Sigmoid colon (tissue), 7 donors: ENCODE measurements at places on chromosomes 3 and 15. TPM values are rescaled to one million over a fixed set of nuclear protein-coding genes. Genes with fewer than 3 reads are reported as not detected.

DNA sequence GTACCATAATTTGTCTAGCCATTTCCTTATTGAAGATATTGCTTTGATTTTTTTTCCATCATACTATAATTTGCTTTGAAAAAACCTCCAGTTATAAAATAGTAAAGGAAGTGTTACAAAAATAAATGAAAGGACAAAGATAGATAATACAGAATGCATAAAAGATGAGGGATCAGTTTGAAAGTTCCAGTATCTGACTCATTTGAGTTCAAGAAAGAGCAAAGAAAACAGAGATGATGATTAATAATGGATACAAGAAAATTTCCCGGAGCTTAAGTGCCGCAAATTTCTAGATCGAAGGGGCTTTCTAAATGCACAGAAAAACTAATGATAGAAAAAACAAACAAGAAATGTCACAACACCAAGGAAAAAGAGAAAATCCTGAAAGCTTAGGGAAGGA, 4.3 kb downstream of the WDR48 start:
- no peak for DNase-seq

GRCh38 chr3:37635251-37635650, 226.4 kb upstream of the CTDSPL start:
- no peak for DNase-seq

- no peak for DNase-seq
These were observed 58.2 kb upstream of the SCN5A start for GRCh38 chr3:38707730-38708129.

DNA sequence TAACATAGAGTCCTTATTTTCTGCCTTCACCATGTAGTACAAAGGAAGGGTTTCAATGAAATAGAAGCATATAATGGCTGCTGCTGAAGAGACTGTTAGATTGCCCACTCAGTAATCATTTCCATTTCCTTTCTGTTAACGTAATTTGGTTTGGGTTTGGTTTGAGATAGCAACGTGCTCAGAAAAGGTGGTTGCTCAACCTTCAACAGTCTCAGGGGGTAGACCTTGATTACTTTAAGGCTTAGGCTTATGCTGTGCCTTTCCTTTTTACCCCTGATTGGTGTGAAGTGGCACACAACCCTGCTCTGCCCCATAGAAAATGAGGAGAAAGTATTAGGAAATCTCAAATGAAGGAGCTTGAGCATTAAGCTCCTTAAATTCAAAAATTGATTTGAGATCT, 163.7 kb upstream of the TP63 start:
- no peak for DNase-seq

The PTPRG gene
- total RNA-seq = 76.3 TPM

DNA sequence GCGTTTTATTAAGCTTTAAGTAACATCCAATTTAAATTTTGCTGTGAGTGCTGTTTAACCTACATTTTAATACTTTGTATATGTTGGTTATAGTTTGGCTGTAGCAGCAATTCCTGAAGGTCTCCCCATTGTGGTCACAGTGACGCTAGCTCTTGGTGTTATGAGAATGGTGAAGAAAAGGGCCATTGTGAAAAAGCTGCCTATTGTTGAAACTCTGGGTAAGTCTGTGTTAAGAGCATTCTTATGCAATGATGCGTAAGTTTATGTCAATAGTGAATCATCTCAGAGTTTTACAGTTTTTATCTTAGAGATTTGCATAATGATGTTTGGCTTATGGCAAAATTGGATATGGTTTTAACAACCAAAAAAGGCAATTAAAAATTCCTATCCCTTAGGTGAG, 62.7 kb downstream of the ASTE1 start:
- no peak for DNase-seq

DNA sequence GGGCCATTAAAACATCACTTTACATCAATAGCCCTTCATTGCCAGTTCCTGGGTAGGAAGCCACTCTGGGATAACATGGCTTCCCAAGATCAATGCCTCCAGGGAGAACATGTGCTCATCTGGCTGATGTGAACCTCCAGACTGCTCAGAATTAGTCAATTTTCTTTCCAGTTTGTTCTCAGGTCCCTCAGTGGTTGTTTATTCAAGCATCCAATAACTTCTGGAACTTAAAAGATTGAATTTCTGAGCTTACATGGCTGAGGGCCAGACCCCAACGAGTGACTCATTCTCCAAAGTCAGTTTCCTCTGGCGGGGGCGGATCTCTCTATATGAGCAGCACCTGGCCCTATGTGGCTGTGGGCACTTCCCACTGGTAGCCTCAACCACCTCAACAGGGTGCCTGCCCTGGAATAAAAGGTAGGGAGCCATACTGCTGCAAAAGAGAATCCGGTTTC, 34.0 kb downstream of the LYZL4 start:
- DNase-seq = no peak

DNA sequence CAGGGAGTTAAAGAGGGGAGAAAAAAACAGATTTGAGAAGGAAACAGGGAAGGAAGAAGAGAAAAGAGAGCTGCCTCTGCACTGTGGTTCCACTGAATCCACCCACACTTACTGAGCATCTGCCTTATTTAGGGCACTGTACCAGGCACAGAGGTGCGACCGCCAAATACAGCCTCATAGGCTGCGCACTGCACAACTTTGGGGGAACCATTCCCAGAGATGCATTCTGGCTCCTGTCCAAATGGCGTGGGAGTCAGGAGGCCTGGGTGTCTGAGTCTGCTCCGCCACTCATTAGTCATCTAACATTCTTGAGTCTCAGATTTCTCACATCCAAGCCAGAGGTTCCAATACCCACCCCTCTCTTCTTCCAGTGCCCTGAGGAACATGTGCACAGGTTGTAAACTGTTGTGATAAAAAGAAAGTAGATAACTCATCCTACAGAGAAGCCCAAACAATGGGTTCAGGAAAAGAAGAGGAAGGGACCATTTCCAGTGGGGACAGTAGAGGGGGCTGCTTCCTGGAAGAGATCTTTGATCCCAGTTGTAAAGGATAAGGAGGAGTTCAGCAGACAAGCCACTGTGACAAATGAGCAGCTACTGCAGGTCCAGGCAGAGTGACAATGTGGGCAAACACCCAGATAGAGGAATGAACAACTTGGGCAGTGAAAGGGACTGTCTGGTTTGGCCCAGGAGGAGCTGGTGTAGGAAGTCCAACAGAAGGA, 254.6 kb downstream of the UACA start:
- no peak for DNase-seq

- DNase-seq = no peak
These were observed 267.9 kb downstream of the GABRG3 start for GRCh38 chr15:27238707-27239423.

GRCh38 chr15:60355148-60355857, 42.5 kb downstream of the ANXA2 start:
- no peak for DNase-seq

GRCh38 chr15:37771465-37771864, 163.0 kb upstream of the TMCO5A start:
- DNase-seq = no peak

DNA sequence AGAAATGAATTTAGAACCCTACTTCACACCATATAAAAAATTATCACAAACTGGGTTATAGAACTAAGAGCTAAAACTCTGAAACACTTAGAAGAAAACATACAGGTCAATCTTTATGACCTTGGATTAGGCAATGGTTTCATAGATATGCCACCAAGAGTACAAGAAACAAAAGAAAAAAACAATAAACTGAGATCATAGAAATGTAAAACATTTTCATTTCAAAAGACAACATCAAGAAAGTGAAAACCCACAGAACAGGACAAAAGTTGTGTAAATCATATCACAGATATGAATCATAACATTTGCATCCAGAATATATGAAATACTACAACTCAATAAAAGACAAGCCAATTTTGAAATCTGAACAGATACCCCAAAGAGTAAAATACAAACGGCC, 72.4 kb downstream of the TBL1XR1 start:
- DNase-seq = no peak

DNA sequence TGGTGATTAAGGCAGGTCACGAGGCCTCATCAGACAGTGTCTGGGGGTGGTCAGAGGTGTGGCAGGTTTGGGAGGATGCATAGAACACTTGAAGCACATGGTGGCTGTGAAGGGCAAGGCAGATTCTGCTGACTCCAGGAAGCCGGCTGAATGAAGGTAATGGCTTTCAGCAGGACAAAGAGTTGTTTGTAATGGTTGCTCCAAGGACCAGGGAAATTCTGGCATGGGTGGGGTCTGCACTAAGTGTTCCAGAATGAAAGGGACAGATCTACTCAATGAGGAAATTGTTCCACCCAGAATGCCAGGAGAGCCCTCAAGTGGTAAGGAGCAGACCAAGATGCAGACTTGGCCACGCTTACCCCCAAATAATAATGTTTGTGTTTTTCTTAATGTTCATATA, 70.7 kb upstream of the ACAD9 start:
- DNase-seq = no peak

DNA sequence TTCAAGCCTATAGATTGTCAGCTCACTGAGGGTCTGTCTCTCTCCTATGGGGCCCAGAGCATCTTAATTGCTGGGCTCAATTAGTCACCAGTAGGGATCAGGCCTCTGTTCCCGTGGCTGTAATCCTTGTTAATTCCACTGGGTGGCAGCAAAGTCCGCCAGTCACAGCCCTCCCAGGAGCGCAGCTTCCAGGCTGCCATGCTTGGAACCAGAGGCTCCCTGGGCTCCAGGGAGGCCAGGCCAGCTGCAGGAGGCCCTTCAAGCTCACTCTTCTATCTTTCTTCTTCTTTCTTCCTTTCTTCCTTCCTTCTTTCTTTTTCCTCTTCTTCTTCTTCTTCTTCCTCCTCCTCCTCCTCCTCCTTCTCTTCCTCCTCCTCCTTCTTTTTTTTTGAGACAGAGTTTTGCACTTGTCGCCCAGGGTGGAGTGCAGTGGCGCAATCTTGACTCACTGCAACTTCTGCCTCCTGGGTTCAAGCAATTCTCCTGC, 14.4 kb downstream of the RNU5B-1 start:
- peak; percentile 89 for DNase-seq

- DNase-seq = no peak
These were observed 27.4 kb downstream of the TARS3 start for GRCh38 chr15:101696829-101697228.

GRCh38 chr3:15265655-15266509, 59.8 kb downstream of the CAPN7 start:
- DNase-seq = no peak

The ITPR1 gene
- total RNA-seq = 125 TPM

The RETNLB gene
- total RNA-seq = not detected

GRCh38 chr3:46369151-46369550, 1.6 kb upstream of the CCR5 start:
- no peak for DNase-seq

The B3GNT5 gene
- total RNA-seq = 4.2 TPM

DNA sequence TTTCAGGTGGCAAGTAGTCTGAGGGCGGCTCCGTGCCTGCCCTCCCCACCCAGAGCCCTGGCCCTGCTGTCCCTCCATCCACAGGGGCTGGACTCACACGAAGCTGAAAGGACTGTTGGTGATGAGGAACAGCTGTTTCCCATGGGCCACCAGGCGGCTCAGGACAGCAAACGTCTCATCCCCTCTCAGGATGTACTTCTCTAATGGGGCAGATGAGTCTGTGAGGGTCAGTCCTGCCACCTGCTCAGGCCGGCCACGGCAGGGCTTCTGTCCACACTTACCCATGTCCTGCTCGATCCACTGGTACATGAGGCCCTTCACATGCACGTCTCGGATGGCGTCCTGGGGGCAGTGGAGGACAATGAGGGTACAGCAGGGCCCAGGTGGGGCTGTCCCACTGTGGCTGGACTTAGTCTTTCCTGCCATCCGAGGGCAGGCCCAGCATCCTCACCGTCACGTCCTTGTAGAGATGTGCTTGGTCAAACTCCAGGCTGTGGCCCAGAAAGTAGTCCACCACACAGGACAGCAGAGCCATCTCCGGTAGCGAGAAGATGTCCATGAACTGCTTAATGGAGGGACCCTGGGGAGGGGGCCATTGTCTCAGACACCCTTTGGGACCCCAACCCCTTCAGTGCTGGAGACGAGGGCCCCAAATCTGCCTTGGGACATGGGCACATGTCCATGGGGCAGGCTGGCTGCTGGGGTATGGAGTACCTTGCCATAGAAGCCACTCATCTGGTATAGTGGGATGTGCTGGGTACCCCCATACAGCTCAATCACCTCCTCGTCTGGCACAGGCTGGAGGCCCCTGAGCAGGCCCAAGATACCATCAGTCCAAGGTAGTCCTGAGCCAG, 5.7 kb downstream of the NT5DC2 start:
- peak; percentile 58 for DNase-seq

The DGKG gene
- 6.1 TPM for total RNA-seq

- no peak for DNase-seq
These were observed 84.7 kb downstream of the DCUN1D1 start for GRCh38 chr3:182895513-182896112.

The SLC51B gene
- not detected for total RNA-seq

The PCLAF gene
- total RNA-seq = 1.7 TPM

DNA sequence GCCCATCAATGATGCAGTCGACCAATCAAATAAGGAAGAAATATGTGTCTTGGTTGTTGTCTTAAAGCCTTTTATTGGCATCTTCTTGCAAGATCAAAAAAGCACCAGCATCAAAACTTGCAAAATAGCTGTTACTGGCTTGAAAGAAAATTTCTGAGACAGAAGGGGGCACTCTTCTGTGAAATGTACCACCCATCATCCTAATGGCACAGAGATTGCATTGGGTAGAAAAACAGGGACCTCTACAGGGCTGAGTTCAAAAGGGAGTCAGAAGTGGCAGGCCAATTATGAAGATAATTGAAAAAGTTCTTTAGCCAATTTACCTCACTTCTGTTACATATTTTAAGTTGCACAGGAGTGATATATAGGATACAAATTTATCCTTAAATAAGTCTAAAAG, 122.3 kb upstream of the GPR149 start:
- no peak for DNase-seq

GRCh38 chr3:182028081-182028480, 316.4 kb downstream of the SOX2 start:
- no peak for DNase-seq

GRCh38 chr15:37076543-37076942, 23.8 kb downstream of the MEIS2 start:
- no peak for DNase-seq

The KCNH8 gene
- 0.54 TPM for total RNA-seq

GRCh38 chr3:120227710-120228347, 57.2 kb downstream of the GPR156 start:
- DNase-seq = no peak

The CDCP1 gene
- 0.83 TPM for total RNA-seq

- no peak for DNase-seq
These were observed 1.8 kb downstream of the ZNF770 start for GRCh38 chr15:34986326-34986725.

DNA sequence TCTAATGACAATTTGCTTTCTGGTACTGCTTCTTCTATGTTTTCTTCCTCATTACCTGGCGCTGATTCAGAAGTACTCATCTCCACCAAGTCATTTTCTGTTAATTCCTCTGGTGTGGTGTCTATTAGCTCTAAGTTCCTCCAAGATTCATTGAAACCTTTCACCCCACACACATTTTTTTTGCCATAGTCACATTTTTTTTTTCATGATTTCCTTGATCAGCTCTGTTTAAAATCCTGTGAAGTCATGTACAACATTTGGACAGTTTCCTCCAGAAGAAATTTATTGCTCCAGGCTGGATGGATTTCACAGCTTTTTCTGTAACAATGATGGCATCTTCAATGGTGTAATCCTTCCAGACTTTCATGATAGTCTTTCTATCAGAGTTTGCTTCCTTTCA, 243.2 kb upstream of the VEPH1 start:
- DNase-seq = no peak

The PLSCR5 gene
- not detected for total RNA-seq

The GP9 gene
- not detected for total RNA-seq
